NCI-H2029 treated with DMSO at 0.1 percent for 48 hours (cell line): ENCODE measurements at places on chromosomes 6 and 20.

GRCh38 chr20:24729896-24730605 lies 219.0 kb upstream of the CST7 start:
- DNase-seq, result no peak

DNA sequence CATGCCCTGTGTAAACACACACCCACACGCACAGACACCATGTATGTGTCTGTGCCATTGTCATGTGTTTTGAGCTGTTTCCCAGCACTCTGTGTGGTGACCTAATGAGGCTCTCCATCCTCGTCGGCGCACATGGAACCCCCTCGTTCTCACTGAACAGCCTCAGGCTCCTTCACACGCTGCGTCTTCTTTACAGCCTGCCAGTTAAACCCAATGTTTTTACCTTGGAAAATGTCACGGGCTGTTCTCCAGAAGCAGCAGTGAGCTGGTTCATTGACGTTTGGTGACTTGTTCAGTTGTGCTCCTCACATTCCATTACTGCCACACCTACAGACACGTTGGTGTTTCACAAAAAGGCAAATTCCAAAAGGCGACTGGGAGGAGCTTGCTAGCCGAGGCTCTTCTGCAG lies 201.0 kb upstream of the FOXQ1 start:
- DNase-seq, result no peak

GRCh38 chr20:43983359-43983758 lies 68.7 kb downstream of the TOX2 start:
- no peak for DNase-seq

GRCh38 chr20:44478206-44478605 lies 2.5 kb downstream of the TTPAL start:
- DNase-seq, result no peak

GRCh38 chr6:169251822-169252504 lies 1.7 kb downstream of the THBS2 start:
- no peak for DNase-seq

DNA sequence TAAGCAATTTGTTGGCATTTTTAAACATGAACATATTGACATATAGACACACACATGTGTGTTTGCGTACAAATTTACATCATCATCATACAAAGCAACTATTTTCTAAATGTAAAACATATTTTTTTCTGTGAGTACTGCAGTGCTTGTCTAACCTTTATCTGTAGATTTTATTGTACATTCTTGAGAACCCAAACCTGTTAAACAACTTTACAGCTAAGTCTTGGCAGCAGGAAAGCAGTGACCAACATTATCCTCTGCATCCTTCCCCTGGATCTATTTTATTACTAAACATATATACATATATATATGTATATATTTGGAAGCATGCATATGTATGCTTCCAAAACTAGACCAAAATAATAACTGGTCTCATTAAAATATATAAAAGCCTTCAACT lies 10.4 kb upstream of the PLCB1 start:
- DNase-seq, result no peak

- DNase-seq, result no peak
These were observed 544.0 kb upstream of the HS3ST5 start for GRCh38 chr6:114886670-114887436.

- no peak for DNase-seq
These were observed 27.5 kb upstream of the EMILIN3 start for GRCh38 chr20:41394081-41394480.

DNA sequence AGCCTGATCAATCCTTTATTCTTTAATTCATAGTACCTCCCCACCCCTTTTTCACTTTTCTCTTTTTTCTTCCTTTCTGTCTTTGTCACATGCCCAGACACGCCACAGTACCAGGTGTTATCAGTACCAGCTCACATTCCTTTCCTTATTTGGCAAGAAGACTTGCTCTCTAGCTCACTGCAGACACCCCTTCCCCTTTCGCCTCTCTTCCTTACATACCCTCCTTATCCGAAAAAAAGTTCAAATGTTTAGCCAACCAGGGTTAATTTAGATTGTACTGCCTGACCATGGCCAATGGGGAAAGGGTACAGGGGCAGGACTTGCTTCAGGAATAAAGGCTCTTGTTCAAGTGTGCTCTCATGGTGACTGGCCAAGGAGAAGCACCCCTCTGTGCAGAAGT lies 9.3 kb upstream of the SIRPB2 start:
- no peak for DNase-seq

- DNase-seq, result no peak
These were observed 46.6 kb downstream of the NOL4L start for GRCh38 chr20:32538526-32538939.

GRCh38 chr20:20699144-20699543 lies 13.3 kb downstream of the RALGAPA2 start:
- peak; percentile 64 for DNase-seq

GRCh38 chr6:112026933-112027332 lies 27.0 kb upstream of the CCN6 start:
- DNase-seq, result no peak

DNA sequence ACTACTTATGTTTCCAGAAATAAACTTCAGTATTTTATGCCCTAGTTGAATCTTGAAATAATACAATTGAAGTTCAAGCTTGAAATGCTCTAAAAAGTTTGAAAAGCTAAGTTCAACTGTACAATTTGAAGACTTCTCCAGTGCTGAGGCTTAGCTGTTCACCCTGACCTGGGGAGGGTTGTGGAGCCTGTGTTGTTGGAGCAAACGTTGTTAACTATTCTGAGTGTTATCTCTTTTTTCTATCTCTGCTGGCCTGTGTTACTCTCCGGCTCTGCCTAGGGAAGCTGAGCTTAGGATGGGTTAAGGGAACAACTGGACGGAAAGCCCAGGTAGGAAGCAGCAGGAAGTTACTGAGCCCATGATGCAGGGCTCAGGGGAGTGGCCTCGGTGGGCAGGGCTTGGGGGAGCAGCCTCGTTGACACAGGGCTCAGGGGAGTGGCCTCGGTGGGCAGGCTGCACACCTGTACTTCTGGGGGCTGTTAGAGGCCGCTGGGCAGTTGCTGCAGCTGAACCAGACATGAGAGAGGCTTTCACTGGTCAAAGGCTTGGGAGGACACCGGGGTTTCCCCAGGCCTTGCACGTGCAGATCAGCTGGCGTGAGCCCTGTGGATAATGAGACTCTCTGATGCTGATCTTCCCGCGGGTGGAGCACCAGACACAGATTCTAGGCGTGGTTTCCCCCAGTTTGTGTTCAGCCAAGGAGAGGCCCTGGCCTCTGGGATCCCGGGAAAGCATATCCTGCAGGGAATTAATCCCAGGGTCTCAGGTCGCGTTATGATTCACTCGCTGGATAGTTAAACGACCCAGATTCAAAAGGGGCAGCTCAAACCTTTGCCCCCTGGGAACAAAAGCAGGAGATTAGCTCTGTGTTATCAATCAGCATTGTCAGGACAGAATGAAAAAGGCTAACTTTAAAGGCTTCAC lies 58.9 kb downstream of the ERMARD start:
- DNase-seq, result no peak

GRCh38 chr6:32637883-32638282 lies 677 bp downstream of the HLA-DQA1 start:
- no peak for DNase-seq

DNA sequence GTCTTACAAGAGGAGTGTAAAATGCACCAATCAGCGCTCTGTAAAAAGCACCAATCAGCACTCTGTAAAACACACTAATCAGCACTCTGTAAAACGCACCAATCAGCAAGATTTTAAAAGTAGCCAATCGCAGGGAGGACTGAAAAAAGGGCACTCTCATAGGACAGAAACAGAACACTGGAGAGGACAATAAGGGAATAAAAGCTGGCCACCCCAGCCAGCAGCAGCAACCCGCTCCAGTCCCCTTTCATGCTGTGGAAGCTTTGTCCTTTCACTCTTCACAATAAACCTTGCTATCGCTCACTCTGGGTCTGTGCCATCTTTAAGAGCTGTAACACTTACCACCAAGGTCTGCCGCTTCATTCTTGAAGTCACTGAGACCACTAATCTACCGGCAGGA lies 1.7 kb upstream of the AIG1 start:
- no peak for DNase-seq

GRCh38 chr6:90113389-90113788 lies 183.3 kb downstream of the BACH2 start:
- no peak for DNase-seq

GRCh38 chr20:62980970-62981369 lies 25.8 kb downstream of the BHLHE23 start:
- DNase-seq, result no peak

- no peak for DNase-seq
These were observed 100.4 kb downstream of the TOX2 start for GRCh38 chr20:44014807-44015732.

DNA sequence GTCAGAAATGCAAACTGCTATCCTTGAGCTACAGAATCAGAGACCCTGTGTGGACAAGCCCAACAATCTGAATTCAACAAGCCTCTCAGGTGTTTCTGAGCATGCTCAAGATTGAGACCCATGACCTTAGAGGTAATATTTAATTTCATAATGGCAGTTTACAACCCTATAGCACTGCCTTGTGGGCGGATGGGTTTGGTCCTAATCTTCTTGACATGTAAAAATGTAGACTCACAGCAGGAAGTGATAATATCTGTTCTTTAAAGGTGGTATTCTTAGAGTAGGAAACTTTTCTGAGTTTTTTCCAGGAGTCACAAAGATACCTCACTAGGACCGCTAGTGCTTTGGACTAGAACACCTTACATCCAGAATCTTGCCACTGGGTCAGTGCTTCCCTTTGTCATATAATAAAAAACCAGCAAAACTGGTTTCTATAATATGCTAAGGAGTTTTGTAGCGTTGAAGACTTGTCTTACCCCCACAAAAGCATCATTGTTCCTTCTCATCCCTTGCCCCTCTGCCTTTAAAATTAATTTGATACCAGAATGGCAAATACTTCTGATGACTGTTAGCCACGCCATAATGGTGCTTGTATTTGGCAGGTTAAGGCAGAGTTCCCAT lies 52.6 kb downstream of the E2F3 start:
- DNase-seq, result no peak

DNA sequence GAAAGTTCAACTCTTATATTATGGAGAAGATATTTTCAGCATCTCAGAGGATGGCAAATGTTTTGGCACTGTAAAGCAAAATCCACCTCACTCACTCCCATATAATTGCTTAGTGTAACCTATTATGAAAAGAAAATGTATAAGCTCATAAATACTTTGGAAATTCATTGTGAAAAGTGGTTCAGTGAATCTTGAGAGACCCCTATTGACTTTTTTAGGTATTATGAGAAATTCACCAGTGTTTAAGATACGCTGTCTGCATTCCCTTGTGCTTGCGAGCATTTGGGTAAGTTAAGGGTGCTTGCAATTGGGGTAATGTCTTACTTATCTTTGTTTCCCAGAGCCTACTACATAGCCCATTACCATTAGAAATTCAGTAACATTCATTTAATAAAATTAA lies 66.3 kb upstream of the BMP5 start:
- no peak for DNase-seq

GRCh38 chr20:15951658-15952057 lies 621.6 kb downstream of the KIF16B start:
- DNase-seq, result no peak

- DNase-seq, result no peak
These were observed 53.1 kb downstream of the NINL start for GRCh38 chr20:25532015-25532751.

DNA sequence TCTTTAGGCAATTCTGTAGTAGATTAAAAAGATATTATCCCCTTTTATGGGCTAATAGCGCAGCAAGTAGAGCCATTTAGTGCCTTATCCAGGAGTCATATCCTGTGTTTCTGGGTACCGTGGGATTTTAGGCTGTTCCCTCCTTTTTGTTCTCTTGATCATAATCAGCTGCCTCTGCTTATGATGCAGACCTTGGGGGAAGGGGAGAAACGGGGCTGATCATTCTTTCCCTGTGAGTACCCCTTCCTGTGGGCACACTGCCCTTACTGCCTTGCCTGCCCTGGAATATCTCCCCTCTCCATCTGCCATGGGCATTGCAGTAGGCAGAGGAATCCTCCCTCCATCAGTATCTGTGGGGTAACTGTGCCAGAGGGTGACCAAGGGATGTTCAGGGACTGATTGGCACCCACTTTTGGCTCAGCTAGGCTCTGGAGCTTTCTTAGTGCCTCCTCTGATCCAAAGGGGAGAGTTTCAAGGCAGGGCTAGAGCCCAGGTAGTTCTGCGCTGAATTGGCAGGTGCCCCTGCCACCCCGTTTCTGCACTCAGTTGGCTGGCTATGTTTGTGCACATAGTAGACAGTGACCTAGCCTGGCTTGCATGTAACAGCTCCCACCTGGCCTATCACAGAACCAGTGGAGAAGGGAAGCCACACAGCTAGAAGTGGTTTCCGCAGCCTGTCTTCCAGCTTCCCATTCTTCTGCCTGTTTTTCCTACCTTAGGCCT lies 103.3 kb downstream of the FIG4 start:
- no peak for DNase-seq

- DNase-seq, result peak; percentile 73
These were observed 73.7 kb downstream of the LYRM2 start for GRCh38 chr6:89564752-89565427.

DNA sequence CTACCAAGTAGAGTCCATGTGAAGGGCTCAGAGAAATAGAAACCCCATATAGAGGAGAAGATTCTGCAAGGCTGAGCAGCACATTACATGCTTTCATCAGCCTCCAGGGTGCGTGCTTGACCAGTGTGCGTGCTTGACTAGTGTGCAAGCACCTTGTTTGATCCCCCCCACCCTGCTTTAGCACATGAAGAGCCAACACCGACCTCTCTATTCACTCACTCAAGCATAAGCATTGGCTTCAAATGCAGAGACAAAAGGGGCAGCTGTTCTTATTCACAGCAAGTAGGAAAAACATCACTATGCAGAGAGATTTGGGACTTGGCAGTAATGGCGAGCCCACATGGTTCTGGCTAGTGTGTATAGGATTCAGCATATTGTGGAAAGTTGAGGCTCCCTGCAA lies 278.7 kb upstream of the RNF217 start:
- no peak for DNase-seq

DNA sequence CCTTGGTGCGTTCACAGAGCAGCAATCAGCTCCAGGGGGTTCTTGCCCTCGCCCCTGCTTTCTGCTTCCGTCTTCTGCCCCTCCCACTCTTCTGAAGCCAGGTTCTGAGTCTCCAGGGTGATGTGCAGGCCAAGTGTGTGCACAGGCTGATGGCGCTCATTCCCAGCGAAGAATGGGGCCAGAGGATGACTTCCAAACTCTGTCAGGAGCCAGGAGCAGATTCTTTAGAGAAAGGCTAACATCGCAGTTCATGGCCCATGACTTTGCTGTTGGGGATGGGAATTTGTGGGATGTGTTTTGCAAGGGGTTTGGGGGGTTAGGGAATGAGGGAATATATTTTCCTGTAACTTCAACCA lies 56.1 kb upstream of the CCN6 start:
- no peak for DNase-seq

GRCh38 chr6:126477678-126478077 lies 137.8 kb downstream of the CENPW start:
- DNase-seq, result no peak
